ENCODE measurements at places on chromosomes 5 and 9. TPM values are rescaled to one million over a fixed set of nuclear protein-coding genes. Genes with fewer than 3 reads are reported as not detected.

GRCh38 chr5:94422812-94423211 is 195.6 kb downstream of the KIAA0825 start:
- peak; percentile 5 for DNase-seq

DNA sequence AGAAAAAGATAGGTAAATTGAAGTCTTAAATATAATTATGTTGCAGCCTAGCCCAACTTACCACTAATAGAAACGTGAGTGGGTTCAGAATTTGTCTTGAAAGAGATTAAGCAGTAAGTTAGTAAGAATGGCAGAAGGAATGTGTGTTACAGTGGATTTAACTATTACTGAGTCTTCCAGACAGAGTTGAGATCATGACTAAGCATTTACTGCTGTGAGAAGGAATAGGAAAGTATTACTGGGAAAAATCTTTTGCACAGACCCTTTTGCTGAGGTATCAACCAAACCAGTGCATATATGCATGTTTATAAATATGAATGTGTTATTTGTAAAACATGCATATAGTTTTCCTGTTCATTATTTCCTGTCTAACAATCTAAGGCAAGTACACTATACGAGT is 112.8 kb upstream of the EFNA5 start:
- peak; percentile 10 for DNase-seq

- DNase-seq: no peak
Measured at GRCh38 chr5:82072138-82072537, 100.3 kb downstream of the ATG10 start.

DNA sequence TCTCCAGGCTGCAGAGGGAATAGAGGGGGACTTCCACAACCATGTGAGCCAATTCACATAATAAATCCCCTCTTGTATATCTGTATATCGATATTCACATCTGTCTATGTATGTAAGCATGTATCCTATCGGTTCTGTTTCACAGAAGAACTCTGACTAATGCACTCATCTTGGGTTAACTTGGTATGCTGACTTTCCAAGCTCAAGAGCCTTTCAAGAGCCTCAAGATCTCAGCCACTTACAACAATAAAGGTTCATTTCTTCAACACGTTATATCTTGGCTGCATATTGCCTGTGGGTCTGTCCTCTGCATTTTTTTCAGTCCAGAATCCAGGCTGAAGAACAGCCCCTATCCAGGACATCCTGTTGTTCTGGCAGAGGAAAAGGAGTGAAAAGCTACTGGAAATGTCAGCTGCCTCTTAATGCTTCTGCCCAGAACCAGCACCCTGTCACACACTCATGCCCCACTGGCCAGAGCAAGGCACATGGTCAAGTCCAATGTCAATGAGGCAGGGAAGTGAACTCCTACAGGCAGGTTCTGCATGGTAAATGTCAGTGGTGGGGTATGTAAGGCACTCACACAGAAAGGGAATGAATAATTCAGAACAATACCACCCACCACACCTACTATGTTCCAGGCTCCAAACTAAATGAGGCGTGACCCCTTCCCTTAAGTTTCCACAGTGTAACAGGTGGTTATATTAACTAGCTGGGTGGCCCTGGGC is 91.6 kb upstream of the ICE1 start:
- DNase-seq: no peak

DNA sequence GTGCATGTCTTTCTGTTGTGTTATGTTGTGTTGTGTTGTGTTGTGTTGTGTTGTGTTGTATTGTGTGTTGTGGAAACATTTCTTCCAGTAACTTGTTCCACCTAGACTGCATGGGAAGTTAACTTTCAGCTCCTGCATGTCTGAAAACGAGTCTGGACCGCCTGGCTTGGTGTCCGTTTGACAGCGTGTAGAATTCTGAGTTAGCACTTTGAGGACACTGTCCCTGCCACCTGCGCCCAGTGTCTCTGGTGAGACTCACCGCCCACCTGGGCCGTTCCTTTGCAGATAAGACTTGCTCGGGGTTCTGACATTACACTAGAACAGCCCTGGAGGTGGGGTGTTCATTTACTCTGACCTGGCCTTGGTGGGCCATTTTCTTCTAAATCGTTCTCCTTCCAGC is 42.0 kb downstream of the WNK2 start:
- no peak for DNase-seq

GRCh38 chr9:94159069-94159939 is 75.0 kb downstream of the PTPDC1 start:
- DNase-seq: peak; percentile 68

GRCh38 chr5:132979367-132979940 is 16.0 kb upstream of the AFF4 start:
- DNase-seq: peak; percentile 11

GRCh38 chr5:87022415-87022814 is 245.3 kb upstream of the RASA1 start:
- DNase-seq: no peak

DNA sequence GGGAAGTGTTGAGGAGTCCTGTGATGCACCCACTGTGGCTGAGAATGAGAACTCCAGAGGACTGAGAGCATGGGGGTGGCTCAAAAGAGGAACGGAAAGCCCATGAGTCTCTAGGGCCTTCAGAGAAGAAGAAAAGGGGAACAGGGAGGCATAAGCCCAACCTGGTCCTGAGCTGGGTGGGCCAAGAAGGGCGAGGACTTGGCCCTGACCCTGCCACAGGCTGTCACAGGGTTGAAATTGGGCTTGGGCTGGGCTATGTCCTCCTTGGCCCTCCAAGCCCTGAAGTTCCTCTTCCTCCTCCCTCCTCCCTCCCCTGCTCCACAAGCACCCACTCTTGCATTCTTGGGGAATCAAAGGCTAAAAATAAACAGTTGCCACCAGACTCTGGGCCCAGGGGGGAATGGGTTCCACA is 49.3 kb upstream of the PPARGC1B start:
- DNase-seq: no peak

- DNase-seq: no peak
Measured at GRCh38 chr5:132465059-132465707, 25.4 kb downstream of the IRF1 start.

DNA sequence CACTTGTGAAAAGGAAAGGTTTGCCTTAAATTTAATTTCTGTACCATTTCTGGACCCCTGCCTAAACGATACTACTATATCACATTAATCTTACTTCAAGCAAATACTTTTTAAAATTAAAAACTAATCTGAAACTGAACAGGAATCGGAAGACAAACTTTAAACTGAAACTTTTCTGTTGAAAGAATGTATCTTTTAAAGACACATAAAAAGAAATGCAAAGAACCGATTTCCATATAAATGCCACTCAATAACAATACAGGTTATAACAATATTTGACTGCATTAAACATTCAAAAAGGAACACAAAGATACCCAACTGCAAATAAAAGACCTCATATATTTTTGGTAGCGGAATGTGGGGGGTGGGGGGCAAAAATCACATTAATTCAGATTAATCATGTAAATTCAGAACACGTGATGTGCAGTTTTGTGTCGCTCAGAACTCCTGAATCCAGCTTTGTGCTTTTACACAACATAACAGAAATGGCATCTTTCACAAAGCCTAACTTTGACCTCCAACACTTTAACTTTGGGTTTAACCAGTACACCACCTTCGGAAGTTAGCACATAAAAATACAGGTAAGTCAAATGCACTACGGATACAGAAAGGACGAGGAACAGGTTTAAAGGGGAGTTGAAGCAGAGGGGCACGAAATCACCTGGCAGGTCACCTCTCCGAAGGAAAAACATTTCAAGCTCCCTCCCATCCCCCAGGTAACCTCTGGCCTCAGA is 925 bp downstream of the LIFR start:
- no peak for DNase-seq

GRCh38 chr5:20608567-20608966 is 620.6 kb upstream of the CDH18 start:
- DNase-seq: no peak

GRCh38 chr9:34501889-34502425 is 20.8 kb downstream of the ENHO start:
- peak; percentile 16 for DNase-seq

DNA sequence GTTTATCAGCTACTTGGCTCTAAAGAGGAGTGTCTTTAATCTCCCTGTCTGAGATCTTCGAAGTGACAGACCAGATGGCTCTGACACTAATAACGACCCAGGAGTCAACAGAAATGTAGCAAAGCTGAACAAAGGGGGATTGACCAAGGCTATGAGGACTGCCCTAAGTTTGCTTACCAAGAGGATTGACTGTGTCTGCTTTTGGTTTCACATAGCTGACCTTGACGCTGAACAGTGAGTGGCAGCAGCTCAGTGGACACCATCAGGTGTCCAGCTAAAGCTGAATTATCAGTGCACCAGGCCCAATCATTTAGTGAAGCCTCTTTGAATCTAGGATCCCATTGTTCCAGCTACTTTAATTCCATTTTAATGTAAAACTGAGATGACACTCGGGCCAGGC is 262.6 kb downstream of the COX7C start:
- no peak for DNase-seq

GRCh38 chr5:79020861-79021561 is 35.9 kb upstream of the ARSB start:
- DNase-seq: peak; percentile 61

DNA sequence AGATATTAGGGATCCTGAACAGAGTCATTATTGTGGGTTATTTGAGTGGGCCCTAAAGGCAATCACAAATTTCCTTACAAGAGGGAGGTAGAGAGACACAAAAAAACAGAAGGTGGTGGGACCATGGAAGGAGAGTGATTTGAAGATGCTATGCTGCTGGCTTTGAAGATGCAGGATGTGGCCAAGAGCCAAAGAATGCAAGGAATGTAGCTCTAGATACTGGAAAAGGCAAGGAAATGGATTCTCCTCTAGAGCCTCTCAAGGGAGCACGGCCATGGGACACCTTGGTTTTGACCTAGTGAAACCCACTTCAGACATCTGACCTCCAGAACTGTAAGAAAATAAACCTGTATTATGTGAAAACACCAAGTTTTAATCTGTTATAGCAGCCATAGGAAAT is 53.8 kb downstream of the TTC39B start:
- peak; percentile 12 for DNase-seq

DNA sequence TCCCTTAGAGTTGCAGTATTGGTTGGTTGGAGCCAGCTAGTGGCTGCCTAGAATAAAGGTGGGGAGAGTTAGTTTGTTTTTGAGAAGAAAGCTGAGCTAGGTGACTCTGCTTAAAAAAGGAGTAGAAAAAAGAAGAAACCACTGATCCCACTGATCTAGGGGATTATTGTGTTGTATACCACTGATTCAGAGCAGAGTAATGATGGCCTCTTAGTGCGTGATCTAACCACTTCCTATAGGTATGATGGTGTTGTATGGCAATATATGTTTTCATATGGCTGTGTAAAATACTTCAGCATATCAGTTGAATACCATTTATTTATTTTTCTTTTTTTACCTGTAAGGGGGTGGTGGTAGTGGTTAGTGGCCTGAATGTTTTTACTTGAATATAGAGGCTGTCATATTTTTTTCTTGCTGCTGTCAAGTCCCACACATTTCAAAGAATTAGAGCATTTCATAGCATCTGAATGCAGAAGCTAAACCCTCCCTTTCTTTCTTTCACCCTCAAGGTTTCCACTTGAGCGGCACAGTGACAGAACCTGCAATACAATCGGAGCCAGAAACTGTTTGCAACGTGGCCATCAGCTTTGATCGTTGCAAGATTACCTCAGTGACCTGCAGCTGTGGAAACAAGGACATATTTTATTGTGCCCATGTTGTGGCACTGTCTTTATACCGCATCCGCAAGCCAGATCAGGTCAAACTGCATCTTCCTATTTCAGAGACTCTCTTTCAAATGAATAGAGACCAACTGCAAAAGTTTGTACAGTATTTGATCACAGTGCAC is 140.3 kb downstream of the ZSWIM6 start:
- no peak for DNase-seq

DNA sequence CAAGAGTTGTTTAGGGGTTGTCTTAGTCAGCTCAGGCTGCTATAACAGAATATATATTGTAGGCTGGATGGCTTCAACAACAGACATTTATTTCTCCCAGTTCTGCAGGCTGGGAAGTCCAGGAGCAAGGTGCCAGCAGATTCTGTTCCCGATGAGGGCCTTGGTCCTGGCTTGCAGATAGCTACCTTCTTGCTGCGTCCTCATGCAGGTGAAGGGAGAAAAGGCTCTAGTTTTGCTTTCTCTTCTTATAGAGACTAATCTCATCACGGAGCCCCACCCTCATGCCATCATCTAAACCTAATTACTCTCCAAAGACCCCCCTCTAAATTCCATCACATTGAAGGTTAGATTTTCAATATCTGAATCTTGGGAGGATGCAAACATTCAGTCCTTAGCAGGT is 246.0 kb upstream of the ANKRD55 start:
- no peak for DNase-seq

DNA sequence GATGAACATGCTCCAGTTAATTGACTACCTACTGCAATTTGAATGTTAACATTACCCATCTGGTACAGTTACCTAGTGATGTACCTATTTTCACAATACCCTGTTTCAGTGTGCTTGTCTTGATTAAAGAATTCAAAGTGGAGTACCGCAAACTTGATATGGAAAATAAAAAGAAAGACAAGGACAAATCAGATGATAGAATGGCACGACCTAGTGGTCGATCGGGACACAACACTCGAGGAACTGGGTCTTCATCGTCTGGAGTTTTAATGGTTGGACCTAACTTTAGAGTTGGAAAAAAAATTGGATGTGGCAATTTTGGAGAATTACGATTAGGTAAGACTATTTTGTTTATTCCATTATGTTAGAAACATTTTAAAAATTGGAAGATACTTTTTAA is 33.5 kb downstream of the CSNK1G3 start:
- DNase-seq: peak; percentile 43

- DNase-seq: no peak
Measured at GRCh38 chr5:1278656-1279442, 16.0 kb downstream of the TERT start.

DNA sequence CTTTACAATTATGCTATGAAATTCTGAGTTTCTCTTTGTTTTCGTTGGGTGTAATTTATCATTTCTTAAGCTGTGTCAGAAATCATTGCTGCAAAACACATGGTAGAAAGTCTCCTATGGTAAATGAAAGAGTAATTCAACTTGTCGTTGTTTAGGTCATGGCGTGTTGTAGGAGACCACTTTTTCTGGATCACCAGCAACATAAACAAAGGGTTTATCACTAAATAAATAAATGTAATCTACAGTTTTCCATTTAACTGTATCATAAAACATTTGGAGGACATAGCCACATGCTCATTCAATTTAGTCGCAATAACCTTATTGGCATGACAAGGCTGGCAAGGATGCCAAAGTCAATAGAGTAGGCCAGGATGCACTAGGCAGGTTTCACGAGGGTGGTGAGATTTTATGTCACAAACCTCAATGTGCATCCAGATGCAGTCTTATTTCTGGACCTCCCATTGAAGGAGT is 154.4 kb upstream of the ERCC6L2 start:
- no peak for DNase-seq

- DNase-seq: no peak
Measured at GRCh38 chr5:172634106-172634899, 6.8 kb upstream of the NEURL1B start.

SLC34A1 gene
- not detected for total RNA-seq

NR2F1 gene
- total RNA-seq: 68.3 TPM

IL12B gene
- not detected for total RNA-seq

HAVCR1 gene
- not detected for total RNA-seq

MLANA gene
- total RNA-seq: not detected

SKP2 gene
- 142 TPM for total RNA-seq

PRRT1B gene
- total RNA-seq: not detected

NR2F1-AS1 gene
- total RNA-seq: 30.3 TPM

ZDHHC11 gene
- total RNA-seq: 0.64 TPM

PTGS1 gene
- 10.4 TPM for total RNA-seq
